Stimulated activated naive CD8-positive, alpha-beta T cell treated with anti-CD3 and anti-CD28 coated beads, Interleukin-15, amount 100 ng/mL, for 72 hours (primary cell): ENCODE measurements at places on chromosomes 3 and 15.
A peak's percentile ranks its signal among the peaks of the same experiment; 100 is the strongest.

GRCh38 chr3:13563911-13564310 is 15.0 kb downstream of the FBLN2 start:
- DNase-seq, result no peak

- no peak for DNase-seq
Measured at GRCh38 chr15:62994439-62994838, 48.1 kb upstream of the TPM1 start.

- no peak for DNase-seq
Measured at GRCh38 chr3:155745795-155746550, 1.1 kb upstream of the PLCH1 start.

DNA sequence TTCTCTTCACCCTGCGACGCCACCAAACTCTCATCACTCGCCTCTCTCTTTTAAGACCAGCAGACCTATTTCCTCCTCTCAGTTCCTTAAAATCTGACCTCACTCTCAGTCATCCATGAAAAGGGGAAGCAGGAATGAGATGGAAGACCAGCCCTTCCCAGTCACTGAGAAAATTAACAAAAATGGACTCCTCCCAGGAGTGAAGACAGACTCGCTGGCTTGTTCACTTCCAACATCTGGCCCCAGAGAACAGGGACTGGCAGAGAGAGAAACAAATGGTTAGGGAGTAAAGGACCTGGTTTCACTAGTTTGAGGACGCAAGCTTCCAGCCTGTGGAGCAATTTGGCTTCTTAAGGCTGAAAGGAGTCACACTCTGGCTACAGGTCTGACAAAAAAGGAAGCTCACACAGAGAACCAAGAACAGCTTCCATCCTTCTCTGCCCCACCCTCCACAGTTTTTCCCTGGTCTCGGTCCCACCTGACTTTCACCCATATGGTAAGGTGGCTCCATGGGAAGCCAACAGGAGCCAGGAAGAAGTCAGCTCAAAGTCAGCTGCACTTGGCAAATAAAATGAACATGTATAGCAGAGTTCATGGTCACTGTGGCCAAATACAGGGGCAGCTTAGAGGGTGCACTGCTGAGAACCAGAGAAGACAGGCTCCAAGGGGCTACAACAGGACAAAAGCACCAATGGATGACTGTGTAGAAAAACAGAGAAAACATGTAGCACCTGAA is 57.2 kb downstream of the ITGB5 start:
- DNase-seq, result no peak

DNA sequence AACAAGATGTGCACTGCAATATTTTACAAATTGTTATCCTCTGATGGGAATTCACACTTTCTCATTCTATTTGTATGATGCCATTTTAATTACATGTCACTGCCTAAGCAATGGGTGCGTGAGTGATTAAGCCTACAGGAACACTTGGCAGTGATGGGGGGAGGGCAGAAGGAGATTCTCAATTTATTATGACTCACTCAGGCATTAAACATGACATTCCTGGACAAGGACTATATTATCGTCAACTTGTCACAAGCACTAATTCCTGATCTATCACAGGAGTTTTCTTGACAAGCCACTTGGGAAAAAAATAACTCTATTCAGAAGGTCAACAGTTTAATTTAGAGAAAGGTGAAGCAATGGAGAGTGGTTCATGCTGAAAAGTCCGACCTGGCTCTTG is 556.8 kb downstream of the NSUN3 start:
- DNase-seq, result no peak

- no peak for DNase-seq
Measured at GRCh38 chr3:39779511-39780230, 29.7 kb upstream of the MYRIP start.

GRCh38 chr15:65189102-65189740 is 4.1 kb upstream of the CLPX start:
- peak; percentile 35 for DNase-seq

DNA sequence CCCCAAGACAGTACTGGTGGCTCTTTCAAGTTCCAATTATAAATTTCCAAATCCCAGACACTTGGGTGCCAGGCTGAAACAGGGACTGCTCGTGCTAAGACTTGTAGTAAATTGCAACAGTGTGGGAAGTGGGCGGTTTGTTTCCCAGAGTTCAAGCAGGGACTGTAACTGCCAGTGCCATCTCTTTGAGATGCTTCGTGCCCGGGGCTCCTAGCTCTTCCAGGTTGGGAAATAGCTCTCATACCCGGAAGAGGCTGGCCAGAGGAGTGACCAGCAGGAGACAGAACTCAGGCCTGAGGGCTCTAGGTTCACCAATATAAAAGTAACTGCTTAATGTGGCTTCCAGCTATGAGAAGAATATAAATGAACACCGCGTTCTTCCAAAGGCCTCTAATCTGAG is 54.0 kb upstream of the NEO1 start:
- no peak for DNase-seq

- DNase-seq, result no peak
Measured at GRCh38 chr15:34889476-34889875, 80.1 kb downstream of the AQR start.

DNA sequence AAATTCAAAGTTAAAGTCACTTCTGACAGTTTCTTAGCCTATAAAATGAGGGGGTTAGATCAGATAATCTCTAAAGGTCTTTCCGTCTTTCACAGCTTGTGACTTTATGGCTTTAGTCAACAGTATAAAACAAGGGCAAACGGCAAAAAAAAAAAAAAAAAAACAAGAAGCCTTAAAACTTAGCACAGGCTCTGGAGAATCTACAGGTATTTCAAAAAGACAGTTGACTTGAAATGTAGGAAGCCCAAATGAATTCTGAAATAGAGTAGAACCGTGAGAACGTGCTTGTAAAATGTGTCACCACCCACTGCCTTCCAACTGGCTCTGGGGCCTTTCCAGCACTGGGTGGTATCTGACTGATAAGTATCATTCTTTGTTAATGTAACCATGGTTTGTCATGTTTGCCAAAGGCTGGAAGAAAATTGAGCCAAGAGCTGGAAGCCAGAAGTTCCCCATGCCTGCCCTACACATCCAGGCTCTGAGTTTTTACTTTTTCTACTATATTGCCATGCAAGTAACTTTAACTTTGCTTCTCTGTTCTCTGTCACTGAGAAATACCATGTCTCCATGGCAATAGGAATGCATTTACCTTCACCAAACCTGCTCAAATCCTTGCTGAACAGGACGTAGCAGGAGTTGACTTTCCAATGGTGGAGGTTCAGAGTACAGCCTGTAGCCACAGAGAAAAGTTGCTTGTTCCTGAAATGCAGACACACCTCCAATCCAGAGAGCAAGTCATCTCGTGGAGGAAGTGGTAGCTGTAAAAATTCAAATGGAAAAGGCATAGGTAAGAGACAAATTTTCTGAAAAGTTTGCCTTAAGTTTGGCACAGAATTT is 35.8 kb upstream of the THSD4 start:
- DNase-seq, result no peak

GRCh38 chr3:170749765-170750477 is 120.1 kb downstream of the RPL22L1 start:
- DNase-seq, result no peak

DNA sequence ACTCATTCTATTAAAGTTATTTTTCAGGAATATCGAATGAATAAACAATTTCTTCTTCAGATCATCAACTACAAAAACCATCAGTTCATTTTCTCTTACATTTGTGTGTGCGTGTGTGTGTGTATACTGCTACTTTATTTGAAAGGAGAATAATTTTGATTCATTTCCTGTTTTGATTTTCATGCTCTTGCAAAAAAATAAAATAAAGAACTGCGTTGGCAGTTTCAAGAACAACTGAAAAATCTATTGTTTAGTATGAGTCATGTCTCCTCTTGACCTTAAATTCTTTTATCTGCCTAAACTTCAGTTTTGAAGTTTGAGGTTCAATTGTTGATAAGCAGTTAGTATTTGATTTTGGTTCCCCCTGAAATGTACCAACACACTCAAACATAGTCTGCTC is 540.8 kb downstream of the FGF12 start:
- no peak for DNase-seq

DNA sequence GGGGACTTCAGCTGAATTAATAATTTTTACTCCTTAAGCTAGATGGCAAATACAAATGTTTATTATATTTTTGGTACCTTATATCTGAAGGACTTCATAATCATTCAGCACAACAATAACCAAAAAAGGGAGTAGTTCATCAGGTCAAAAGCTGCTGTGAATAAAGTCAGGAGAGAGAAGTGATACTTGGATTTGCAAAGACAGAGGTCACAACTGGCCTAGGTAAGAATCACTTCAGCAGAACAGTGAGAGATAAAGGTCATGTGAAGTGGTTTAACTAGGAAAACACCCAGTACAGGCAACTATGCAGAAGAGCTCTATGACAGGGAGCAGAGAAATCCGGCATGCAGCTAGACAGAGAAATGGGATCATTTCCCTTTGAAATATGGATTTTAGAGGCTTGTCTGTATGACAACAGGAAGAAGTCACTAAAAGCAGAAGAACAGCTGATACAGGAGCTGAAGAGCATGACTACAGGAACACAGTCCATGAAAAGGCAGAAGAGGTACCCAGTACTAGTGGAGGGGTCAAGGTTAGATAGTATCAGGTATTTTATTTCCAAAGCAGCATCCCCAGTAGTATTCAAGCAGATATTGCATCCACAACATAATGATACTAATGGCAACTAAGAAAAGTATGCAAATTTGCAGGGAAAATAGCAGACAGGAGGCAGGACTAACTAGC is 25.7 kb downstream of the ZMAT3 start:
- DNase-seq, result no peak

DNA sequence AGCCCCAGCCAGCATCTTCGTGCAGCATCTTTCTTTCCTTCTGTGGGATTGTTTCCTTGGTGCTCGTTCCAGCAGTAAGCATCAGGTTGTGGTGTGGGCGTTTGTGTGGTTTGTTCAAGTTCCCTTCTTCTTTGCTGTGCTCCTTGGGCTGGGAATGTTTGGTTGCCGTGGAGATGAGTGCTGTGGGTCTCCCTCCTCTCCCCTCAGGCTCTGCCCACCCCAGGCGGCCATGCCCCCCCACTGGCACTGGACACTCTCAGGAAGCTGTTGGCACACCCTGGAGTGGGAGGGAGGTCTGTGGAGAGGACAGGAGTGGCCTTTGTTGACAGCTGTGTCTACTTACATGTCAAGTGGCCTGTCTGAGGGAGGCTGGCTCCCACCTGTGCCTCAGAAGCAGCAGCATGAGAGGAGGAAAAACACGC is 46.5 kb upstream of the SACM1L start:
- no peak for DNase-seq

DNA sequence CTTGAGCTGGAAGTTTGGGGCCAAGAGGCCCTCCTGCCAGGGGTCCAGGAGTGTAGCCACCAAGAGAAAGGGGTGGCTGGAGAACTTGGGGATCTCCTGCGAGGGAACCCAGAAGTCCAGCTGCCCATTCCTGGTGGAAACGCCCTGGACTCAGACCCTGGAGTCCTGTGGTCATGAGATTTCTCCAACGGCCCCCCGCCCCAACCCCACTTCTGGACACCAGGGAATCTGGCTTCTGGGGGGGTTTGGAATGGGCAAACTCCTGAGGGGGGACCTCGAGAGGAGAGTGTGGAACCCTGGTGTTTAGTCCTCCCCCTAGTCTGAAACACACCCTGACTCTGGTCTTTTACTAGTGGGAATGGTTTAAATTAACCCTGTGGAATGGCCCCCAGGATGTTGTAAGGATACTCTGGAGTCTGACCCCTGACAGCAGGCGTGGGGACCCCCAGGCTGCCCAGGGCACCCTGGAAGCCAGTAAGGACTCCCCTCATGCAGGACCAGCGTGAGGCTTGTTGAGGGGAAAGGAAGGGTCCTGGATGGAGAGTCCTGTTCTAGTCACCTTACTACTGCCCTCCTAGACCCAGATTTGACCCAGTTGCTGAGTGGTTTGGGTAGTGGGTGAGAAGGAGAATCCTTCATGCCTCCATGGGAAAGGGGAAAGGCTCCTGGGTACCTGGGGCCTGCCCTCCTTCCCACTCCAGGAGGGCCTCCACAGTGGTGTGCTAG is 540 bp downstream of the KLHDC8B start:
- no peak for DNase-seq

GRCh38 chr3:178562947-178563232 is 26.7 kb downstream of the KCNMB2 start:
- no peak for DNase-seq

- no peak for DNase-seq
Measured at GRCh38 chr3:169494982-169495381, 168.5 kb downstream of the MECOM start.

- DNase-seq, result no peak
Measured at GRCh38 chr3:193132964-193133363, 108.1 kb upstream of the PLAAT1 start.

DNA sequence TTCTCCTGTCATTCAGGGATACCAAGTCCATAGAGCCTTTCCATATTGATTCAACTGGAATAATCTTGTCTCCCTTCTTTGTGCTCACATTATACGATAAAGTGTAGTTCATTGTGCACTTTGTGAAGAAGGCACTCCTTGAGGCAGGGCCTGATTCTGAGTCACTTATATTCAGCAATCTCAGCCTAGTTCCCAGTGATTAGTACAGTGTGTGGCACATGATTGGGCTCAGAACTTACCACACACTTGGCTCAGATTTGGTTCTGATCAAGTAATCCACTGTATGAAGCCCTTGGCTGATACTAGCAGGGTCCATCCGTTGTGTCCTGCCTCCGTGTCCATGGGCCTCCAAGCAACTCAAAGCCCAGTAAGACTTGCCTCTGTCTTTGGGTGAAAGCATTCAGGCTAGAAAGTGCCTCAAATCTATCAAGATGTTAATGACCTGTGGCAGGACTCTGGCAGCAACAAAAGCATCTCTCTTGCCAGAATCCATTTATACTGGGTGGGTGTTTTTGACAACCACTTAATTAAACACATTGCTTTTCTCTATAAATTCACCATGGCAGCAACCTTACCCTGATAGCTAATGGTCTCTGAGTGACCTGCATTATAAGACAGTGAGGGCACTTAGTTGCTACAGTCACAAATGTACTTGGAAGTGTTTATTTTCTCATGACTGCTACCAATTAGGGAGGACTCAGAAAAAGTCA is 51.3 kb downstream of the TPRG1 start:
- DNase-seq, result no peak

GRCh38 chr3:131730581-131730980 is 227.8 kb upstream of the MRPL3 start:
- no peak for DNase-seq

DNA sequence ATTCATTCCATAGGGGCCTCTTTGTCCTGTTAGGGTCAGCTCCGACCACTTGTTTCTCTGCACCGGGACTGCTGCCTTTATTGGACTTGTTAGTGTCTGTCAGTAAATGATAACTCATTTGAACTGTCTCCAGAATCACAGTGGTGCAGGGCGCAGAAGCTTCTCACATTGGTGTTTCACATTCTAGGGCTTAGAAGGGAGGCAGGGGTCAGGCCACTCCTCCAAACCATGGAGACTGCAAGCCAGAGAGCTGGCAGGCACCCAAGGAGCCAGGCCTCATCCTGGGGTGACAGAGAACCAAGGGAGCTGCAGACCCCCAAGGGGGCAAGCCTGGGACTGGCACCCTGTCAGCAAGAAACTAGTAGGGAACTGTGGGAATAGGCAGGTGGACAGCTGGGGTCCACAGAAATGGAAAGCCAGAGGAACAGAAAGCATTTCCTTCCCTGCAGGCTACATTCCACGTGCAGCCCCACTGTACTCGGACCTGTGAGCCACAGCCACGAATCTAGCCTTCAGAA is 49.1 kb downstream of the CCNL1 start:
- DNase-seq, result no peak
